ENCODE measurements at places on chromosomes 13 and 19.

GRCh38 chr13:97108530-97108900 lies 113.6 kb upstream of the MBNL2 start:
- no peak for DNase-seq

DNA sequence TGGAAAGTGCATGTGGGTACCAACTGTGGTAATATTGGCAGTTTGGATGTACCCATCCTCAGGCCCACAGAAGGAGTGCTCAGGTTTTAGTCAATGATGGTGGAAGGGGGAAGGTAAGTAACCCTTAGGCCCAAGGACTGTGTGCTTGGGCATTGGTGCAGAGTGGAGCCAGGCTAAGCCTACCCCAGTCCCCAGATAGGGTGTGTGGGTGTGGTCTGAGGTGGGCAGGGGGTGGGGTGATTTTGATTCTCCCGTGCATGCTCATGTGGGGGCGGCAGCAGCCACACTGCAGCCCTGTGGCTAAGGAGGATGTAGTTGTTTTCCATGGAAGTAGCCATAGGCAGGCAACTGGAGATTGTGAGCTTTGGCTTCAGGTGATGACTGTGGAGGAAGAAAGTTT lies 2197.3 kb downstream of the PCDH9 start:
- DNase-seq, result no peak

DNA sequence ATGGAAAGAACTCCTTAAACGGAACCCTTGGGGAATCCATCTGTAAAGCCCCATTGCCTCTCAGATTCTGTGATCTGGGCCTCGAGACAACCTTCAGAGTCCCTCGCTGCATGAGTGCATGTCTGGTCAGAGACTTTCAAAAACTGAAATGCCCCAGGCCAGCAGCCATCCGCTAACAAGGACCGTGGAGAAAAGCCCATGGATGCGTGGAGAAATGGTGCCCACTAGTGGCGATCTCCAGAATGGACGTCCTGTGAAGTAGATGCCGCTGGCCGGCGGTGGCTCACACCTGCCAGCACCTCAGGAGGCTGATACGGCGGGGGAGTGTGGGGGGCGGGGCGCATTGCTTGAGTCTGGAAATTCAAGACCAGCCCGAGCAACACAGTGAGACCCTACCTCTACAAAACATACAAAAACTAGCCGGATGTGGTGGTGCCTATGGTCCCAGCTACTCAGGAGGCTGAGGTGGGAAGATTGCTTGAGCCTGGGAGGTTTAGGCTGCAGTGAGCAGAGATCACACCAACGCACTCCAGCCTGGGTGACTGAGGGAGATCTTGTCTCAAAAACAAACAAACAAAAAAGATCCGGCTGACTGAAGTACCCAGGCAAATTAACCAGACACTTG lies 7.9 kb upstream of the CDC16 start:
- peak; percentile 89 for DNase-seq

DNA sequence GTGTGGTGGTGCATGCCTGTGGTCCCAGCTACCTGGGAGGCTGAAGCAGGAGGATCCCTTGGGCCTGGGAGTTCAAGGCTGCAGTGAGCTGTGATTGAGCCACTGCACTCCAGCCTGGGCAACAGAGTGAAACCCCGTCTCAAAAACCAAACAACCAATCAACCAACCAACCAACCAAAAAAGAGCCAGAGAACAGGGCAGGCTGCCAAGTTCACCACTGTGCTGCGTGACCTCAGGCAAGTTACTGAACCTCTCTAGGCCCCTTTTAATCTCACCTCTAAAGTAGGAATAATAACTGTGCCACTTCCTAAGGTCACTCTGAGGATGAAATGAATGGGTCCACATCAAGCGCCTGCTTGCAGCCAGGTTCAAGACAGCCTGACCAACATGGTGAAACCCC lies 16.9 kb downstream of the TJP3 start:
- no peak for DNase-seq

GRCh38 chr13:70253834-70254233 lies 145.6 kb upstream of the KLHL1 start:
- no peak for DNase-seq

DNA sequence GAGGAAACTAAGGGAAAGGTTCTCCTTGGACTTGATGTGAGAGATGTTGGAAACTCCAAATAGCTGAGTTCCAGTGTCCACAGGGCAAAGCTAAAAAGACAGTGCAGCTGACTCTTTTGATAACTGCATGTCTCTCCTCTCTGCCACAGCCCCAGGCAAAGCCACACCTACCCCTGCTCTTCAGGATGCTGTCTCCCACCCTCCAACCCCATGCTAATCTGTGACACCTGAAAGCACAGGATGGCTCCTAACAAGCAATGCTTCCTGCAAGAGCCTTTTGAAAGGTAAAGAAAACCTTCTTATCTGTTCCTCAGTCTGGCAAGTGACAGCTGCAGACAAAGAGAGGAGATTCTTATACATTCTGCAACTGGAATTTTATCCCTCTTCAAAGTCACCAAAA lies 14.5 kb downstream of the SLC46A3 start:
- DNase-seq, result no peak

GRCh38 chr19:42402376-42403116 lies 12.4 kb upstream of the CNFN start:
- DNase-seq, result no peak

GRCh38 chr13:48801255-48801654 lies 147.5 kb downstream of the CYSLTR2 start:
- DNase-seq, result no peak

DNA sequence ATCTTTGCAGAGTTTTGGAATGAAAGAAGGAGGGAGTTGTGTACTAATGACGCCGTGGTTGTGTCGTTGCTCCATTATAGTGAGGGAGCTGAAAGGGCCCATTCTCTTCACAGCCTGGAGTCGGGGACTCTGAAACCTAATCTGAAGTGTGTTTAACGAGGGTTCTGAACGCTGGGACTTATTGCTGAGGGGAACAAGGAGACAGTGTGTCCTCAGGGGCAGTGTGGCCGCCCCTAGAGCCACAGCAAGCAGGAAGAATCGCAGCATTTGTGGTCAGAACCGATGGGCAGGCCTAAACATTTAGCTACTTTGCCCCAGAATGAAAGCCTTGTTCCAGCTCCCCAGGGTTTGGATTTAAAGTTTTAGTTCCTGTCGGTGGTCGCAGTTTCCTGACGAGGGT lies 156.4 kb upstream of the RNF113B start:
- DNase-seq, result no peak

DNA sequence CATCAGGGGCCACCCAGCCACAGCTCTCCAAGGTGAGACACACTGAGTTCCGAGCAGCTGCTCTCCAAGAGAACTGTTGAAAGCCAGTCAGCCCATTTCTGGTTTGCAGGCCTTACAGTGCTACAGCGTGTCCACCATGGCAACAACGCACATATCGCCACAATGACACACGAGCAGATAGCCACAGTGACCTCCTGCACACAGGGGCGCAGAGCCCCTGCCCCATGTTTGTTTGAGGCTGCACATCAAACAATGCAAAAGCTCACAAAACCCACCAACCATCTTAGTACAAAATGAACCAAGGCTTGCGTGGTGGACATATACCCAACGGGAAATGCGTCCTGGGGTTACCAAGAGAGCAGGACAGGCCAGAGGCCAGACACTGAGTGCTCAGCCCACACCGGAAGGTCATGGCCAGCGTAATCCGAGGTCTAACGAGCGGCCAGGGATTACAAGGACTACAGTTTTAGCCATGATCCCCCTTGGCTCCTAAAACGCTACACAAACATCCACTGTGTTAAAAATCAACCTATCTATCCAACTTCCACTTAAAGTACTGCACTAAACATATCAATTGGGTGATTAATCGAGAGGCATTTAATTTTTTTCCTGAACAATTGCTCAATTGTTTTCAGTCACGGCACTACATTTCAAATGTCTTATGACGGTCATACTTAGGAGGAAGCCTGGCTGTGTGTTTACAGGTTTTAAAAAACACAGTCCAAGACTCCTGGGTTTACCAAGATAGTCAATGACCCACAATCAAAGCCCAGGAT lies 56.0 kb downstream of the STK24 start:
- DNase-seq, result no peak

DNA sequence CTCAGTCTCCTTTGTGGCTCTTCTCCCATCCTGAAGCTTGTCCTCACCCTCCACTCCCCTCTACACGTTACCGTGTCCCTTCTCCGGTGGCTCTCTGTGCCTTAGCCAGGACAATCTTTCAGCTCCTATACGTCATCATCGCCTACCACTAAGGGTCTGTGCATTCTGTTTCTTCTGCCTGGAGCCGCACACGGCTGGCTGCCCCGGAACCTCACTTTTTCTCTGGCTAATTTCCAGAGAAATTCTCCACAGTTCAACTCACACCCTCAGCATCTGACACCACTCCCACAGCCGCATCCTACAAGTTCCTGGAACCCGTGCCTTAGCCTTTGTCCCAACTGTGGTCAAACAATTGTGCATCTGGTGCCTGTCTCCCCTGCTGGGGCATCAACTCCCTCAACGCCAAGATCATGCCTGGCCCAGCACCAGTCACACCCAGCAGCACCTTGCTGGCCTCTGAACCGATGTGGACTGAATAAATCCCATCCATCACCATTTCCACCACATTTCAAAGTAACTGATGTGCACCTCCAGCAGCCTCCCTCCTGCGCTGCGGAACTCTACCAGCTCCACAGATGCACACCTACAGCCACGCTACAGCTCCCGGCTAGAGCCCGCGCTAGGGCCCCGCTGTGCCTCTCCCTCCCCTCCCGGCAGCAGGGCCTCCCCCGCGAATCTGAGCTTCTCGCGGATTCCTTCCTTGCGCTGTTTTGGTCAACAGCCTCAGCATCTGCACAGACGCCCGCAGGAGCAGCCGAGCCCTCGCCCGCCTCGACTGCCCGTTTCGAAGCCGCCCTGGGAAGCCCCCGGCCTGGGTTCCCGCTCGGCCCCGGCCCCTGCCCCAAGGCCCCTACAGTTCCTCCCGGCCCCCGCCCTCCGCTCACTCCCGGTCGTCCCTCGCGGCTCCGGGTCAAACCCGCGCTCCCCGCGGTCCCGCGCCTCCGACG lies 689 bp downstream of the DCUN1D2 start:
- DNase-seq, result peak; percentile 78

GRCh38 chr13:63112799-63113395 lies 1697.2 kb upstream of the PCDH20 start:
- DNase-seq, result no peak

- DNase-seq, result no peak
Observed at GRCh38 chr13:97945342-97945741, 8.1 kb upstream of the IPO5 start.

GRCh38 chr13:77698201-77699058 lies 943 bp downstream of the SLAIN1 start:
- DNase-seq, result peak; percentile 77

- DNase-seq, result peak; percentile 51
Observed at GRCh38 chr19:1789261-1790041, 22.6 kb downstream of the ATP8B3 start.

GRCh38 chr13:89310943-89311672 lies 1639.9 kb downstream of the SLITRK5 start:
- no peak for DNase-seq

DNA sequence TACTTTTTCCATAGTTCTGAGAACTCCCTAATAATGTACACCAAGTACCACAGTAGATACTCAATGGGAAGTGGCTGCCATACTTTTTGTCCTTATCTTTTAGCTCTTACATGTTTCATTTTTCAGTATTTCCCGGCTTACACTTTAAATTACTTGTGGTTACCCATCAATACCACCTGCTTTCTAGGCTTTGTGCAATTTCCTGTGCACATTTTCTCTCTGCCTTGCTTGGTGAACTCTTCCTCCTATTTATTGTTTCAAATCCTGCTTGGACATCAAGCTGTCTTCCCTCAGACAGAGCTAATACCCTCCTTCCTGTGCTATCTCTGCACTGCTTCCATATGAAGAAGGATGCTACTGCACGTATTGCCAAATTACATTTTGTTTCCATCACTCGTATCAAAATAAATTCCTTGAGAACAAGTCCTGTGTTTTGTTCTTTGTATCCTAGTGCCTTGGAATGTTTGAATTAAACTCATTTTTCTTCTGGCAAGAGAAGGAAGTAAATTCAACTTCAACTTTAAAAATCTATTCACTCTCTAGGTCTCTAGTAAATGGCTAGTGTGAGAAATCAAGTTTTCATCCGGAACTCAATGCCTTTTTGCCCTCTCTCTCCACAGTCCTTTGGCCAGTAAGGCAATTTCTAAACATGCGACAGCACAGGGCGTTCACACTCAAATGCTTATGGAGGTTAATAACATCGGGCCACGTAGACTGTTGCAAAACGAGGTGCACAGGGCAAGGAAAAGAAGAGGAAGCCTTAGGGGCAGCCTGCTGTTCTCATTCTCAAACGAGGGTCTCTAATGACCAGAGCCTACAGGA lies 5.6 kb downstream of the ZAR1L start:
- no peak for DNase-seq

GRCh38 chr13:41416276-41416675 lies 41.1 kb upstream of the RGCC start:
- no peak for DNase-seq

DNA sequence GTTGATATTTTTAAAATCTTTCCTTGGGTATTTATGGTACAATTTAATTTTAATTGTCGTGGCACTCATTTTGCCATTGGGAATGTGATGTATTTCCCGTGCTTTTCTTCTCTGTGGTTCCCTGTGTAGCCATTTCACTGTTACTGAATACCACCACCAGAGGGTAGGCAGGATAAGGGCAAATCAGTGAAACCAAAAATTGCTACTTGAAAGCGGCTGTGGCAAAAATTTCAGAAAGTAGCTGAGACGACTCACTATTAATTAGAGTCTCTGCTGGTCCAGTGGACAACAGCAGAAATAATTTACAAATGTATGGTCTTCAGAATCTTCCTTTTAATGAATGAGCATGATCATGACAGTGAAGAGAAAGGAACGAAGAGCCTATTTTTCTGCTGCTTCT lies 34.4 kb upstream of the MIR17HG start:
- peak; percentile 40 for DNase-seq

DNA sequence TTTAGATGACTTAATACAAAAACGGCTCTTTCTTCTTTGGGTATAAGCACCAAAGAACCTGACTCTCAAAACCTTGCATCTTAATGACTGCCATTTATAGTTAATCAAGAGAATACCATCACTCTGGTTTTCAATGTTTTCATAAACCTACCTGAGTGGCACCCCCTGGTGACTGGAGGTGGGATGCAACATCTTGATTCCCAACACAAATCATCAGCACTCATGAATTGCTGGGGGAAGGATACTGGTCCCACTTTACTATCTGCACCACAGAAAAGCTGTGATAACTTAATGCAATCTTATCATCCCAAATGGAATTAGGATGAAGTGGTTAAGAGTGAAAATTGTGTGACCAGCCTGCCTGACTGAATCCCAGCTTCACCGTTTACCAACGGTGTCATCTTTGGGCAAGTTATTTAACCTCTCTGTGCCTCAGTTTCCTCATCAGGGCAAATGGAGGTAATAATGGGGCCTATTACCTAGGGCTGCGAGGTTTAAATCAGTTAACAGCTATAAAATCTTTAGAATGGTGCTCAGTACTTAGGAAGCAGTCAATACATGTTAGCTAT lies 366.4 kb downstream of the KLF12 start:
- DNase-seq, result no peak

Data from retina (tissue), 1 donor.